Muscle of arm (tissue), 14 donors: ENCODE measurements at places on chromosomes 2 and 18. TPM values are rescaled to one million over a fixed set of nuclear protein-coding genes. Genes with fewer than 3 reads are reported as not detected.

DNA sequence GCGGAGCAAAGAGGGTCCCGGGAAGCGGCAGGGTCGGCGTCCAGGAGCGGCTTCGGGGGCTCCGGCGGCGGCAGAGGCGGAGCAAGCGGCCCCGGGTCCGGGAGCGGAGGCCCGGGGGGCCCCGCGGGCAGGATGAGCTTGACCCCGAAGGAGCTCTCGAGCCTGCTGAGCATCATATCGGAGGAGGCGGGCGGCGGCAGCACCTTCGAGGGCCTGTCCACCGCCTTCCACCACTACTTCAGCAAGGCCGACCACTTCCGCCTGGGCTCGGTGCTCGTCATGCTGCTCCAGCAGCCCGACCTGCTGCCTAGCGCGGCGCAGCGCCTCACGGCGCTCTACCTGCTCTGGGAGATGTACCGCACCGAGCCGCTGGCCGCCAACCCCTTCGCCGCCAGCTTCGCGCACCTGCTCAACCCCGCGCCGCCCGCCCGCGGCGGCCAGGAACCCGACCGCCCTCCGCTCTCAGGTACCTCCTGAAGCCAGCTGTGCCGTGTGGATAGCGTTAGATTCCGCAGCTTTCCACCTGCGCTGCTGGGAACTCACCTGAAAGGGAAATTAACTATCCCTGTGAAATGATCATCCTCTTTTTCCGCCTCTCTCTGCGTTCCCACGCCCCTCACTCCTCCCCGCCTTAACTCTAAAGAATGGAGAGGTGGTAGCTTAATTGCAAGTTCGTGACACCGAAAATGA is 472 bp downstream of the CNOT11 start:
- peak; percentile 56 for DNase-seq

DNA sequence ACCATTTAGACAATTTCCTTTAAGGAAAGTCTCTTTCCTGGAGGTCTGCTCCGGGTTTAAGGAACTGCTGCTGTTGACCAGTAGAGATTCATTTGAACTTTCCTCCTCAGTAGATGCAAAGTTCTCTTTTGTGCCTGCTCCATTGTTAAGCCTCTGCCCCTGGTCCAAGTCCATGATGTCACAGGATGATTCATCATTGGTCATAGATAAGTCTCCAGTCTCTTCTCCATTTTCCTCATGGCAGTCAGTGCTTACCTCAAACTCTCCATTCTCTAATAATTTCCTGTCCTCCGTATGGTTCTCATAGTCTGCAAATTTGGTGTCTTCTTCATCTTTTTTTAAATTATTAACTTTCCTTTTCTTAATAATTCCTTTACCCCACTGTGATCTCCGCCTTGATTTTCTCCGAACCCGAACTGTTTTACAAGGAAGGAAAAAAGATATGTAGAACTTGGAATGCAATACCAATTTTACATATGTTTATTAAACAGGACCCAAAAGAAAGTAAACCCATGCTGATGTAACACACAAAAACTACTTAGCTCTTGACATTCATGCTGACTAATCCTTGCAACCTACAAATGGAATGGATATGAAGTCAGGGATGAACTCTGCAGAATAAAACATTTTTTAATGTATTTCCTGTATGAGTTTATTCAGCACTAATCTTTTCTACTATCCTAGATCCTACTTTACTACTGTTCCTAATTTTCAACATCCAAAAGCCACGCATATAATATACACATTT is 169.1 kb downstream of the ATAD2B start:
- no peak for DNase-seq

SIX3 gene
- not detected for polyA plus RNA-seq

- DNase-seq = no peak
Measured at GRCh38 chr2:19887510-19887909, 14.3 kb downstream of the TTC32 start.

GRCh38 chr2:80413136-80413535 is 108.6 kb upstream of the LRRTM1 start:
- DNase-seq = no peak

- no peak for DNase-seq
Measured at GRCh38 chr2:218999021-218999880, 6.0 kb upstream of the CRYBA2 start.

- no peak for DNase-seq
Measured at GRCh38 chr2:38613126-38613848, 10.6 kb upstream of the HNRNPLL start.

DNA sequence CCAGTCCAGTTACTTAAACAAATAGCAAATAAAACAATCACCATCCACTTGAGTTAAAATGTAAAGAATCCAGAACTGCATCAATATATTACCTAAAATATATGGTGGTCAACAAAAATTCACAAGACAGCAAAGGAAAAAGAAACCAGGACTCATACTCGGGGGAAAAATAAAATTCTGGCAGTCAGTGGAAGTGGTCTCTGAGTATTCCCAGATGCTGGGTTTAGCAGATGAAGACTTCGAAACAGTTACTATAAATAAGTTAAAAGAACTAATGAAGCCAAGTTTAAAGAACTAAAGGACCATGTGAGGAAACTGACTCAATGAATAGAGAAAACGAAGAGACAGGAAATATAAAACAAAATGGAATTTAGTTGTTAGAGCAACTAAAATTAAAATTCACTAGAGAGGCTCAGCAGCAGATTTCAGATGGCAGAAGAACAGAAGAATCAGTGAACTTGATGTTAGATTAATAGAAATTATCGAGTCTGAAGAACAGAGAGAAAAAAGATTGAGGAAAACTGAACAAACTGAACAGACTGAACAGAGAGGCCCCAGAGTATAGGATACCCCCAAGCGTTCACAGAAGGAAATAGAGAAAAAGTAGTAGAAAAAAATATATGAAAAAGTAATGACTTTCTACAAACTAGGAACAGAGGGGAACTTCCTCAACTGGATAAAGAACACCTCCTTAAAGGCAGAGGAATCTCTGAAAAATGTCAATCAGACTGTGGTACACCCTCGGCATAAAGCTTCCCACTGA is 27.9 kb downstream of the MGAT4A start:
- no peak for DNase-seq

GRCh38 chr2:56465491-56465890 is 281.7 kb downstream of the CCDC85A start:
- no peak for DNase-seq

DNA sequence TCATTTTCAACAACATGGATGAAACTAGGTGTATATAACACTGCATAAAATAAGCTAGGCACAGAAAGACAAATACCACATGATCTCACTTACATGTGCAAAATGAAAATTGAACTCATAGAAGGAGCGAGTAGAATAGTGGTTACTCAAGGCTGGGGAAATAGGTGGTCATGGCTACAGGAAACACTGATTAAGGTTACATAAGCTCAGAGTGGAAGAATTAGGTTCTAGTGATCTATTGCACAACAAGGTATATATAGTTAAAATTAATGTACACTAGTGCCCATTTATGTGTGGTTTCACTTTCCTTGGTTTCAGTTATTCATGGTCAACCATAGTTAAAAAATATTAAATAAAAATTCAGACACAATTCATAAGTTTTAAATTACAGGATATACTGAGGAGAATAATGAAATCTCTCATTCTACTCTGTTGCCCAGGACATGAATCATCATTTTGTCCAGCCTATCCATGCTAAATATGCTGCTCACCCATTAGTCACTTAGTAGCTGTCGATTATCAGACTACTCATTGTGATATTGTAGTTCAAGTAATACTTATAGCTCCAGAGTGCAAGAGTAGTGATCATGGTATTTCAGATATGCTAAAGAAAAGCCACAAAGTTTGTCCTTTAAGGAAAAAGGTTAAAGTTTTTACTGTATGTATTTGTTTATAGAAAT is 1530.9 kb upstream of the LRRTM1 start:
- DNase-seq = no peak

DNA sequence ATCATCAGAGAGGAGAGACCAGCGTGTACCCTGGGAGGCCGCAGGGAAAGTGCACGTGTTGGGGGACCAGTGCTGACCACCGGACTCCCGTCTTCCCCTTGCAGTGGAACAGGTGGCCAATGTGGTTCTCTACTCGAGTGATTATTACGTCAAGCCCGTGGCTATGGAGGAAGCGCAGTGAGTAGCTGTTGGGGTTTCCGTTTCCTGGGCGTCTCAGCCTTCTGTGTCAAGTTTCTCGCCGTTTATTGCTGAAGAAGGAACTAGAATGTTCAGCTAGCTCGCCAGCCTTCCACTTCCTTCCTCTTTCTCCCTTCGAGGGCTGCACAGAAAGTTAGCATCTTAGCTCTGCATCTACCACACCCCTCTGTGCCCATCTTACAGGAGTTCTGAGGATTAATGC is 22.8 kb upstream of the DGKD start:
- DNase-seq = peak; percentile 37

DNA sequence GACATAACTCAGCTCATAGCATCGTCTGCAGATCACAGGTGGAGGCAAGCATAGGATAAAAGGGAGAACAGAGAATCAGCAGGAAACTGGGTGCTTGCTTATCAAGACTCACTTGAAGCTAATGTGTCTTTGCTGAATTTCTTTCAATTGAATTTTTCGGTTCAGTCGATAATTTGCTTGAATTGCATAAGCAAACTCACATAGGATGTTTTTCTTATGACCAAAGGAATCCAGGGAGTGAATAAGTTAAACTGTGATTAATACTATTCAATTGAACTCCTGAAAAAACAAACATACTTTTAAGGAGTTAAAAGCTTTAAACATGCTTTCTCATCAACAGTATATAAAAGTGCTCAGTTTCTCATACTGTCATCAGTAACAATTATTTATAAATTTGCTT is 707.1 kb upstream of the ACVR2A start:
- no peak for DNase-seq

DNA sequence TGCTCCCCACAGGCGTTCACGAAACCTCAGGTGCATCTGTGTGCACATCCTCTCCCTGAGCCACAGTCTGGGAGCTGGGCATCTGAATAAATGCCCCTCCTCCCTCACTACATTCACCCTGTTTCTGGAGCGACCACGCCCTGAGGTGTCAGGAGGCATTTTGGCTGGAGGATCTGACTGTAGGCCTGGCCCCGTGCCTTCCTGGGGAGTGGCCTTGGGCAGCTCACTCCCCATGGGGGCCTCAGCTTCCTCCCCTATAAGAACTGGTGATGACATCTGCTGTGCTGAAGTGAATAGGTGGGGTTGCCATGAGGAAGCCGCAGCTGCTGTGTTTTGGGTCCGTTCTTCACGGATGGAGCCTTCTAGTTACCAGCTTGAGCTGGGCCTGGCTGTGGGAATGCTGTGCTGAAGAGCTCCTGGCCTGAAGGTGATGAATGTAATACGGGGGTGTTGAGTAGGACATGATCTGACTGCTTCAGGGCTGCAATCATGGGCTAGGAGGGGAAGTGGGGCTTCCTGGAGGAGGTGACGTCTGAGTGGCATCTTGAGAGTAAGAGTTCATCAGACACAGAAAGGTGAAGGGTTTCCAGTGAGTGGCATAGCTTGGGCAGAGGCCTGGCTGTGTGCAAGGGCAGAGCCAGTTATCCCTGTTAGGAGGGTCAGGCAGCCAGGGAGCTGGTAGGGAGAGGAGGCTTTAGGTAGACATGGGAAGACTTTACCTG is 58.2 kb downstream of the GLI2 start:
- no peak for DNase-seq

- no peak for DNase-seq
Measured at GRCh38 chr2:24508878-24509277, 17.8 kb downstream of the NCOA1 start.

- no peak for DNase-seq
Measured at GRCh38 chr2:94923196-94923595, 52.0 kb downstream of the TEKT4 start.

GRCh38 chr2:57141269-57141668 is 905.3 kb upstream of the VRK2 start:
- no peak for DNase-seq

DNA sequence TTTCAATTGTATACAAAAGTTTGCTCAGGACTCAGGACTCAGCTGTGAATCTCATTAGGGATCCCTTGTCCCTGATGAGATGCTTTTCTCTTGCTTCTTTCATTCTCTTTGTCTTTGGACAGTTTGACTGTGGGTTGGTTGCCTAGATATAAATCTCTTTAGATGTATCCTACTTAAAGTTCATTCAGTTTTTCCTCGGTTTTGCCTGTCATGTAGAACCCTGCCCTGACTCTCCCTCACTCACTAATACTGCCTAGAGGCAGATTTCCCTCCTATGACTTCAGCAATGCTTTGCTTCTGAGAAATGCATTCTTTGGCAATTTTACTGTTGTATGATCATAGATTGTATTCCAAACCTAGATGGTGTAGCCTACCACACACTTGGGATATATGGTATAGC is 421.4 kb upstream of the TCF4 start:
- DNase-seq = no peak

CTNNA2 gene
- 0.62 TPM for polyA plus RNA-seq

- no peak for DNase-seq
Measured at GRCh38 chr2:114113518-114113917, 223.6 kb downstream of the ACTR3 start.

SERPINB13 gene
- 0.08 TPM for polyA plus RNA-seq
